NCI-H524 (cell line): ENCODE measurements at places on chromosomes 1 and 21.
A peak's percentile ranks its signal among the peaks of the same experiment; 100 is the strongest.

DNA sequence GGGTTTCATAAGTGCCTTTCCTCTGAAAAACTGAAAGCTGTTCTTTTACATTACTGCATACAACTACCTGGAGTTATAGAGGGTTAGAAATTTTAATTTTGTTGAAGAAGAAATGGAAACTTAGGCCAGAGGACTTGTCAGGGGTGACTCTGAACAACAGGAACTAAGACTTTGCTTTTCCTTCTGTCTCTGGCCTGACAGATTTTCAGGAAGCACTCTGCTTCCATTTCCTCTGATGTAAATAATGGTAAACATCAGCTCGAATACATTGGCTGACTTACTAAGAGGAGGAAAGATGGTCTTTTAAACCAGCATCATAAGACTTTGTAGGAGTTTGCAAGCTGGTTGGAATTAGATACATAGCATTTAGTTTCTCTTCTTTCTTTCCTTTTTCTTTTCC, 27.1 kb upstream of the PLEKHM2 start:
- DNase-seq, result no peak

DNA sequence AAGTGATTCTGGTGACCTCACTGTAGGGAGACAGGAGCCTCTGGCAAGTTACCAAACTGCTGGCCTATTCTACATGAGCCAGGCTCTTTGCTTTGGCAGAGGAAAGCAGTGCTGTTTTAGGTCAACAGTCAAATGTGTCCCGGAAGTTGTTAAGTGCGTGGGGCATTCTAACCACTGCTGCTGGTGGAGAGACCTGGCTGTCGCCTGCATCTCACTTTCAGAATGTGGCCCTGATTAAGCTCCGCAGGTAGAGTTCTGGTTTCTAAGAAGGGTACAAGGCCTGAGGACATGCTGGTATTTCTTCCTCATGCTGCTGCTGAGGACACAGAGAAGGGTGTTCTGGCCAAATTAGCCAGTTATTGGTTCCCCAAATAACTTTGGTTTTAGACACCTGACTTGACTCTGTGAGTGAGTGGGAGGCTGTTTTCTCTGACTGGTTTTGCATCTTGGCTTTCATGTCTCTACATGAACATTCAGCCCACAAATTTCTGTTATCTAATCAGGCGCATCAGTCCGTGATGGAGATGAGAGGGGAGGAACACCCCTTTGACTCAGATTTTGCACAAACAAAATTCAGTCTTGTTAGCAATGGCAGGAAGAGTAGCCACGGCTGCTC, 120.8 kb downstream of the LMO4 start:
- DNase-seq, result no peak

DNA sequence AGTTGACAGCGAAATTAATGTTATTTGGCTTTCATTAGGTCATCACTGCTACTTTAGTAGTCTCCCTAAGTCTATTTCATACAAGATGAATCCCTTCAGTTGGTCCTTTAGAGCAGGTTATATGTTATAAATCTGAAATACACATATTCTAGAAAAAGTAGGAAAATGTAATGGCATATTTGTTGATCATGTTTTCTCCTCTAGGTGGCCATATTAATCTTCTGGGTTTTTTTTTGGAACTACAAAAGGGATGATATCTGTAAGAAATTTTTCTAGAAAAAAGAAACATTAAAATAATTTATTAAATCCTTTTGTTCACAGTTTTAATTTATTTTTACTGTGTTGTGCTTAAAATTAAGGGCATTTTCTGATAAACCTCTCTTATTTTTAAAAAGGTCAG, 87.9 kb downstream of the SYT14 start:
- DNase-seq, result no peak

DNA sequence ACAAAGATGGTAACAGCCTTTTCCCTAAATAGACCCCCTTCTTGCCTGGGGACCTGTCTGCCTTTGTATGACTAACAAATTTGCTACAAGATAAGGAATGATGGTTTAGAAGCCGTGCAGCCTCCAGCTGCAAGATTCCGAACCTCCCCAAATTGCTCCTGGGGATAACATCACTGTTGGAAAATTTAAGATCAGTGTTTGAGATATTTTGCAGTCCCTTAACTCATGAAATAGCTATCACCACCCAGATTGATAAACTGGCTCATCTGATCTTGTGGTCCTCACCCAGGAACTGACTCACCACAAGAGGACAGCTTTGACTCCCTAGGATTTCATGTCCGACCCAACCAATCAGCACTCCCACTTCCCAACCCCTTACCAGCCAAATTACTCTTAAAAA, 254.7 kb downstream of the USH2A start:
- no peak for DNase-seq

DNA sequence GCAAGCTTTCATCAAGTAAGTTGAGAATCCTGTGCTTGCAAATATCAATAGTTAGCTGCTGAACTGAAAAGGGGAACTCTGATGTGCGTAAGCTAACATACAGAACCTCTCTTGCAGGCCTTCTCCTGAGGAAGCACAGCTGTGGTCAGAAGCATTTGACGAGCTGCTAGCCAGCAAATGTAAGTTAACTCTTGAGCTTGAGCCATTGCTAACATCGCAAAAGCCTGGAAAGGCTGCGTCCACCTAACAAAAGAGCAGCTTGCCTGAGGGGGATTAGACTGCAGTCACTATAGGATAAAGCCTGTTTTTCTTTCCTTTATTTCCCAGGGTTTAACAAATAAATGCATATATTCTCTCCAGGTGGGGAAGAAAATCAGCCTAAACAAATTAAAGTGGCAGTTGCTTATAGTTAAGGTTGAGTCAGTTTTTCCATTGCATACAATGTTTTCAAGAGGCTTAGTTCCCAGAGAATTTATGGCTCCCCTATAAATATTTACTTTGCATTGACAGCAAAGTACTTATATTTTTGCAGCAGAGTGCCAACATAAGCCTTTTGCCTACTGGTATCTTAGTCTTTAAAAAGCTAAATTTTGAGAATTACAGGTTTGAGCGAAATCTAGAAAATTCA, 1.5 kb downstream of the RGS2 start:
- no peak for DNase-seq

- DNase-seq, result no peak
Measured at GRCh38 chr1:228810878-228811711, 75.8 kb downstream of the RHOU start.

DNA sequence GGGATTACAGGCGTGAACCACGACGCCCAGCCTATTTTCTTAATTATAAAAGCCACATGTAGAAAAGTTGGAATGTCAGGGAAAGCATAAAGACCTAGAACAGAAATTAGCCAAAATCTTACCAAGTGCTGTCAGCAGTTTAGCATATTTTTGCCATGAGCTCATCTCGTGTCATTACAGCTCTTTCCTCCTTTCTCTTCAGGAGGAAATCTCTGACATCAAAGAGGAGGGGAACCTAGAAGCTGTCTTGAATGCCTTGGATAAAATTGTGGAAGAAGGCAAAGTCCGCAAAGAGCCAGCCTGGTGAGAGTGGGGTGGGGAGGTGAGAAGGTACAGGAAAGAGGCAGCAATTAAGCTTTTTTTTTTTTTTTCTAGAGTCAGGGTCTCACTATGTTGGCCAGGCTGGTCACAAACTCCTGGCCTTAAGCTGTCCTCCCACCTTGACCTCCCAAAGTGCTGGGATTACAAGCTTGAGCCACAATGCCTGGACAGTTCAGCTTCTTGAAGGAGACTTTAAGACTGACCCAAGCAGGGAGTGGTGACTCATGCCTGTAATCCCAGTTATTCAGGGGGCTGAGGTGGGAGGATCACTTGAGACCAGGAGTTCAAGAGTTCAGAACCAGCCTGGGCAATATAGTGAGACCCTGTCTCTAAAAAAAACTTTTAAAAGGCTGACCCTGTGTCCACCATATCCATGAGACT, 8.4 kb upstream of the BGLAP start:
- no peak for DNase-seq

- DNase-seq, result peak; percentile 77
Measured at GRCh38 chr1:6108937-6109614, 63.4 kb downstream of the KCNAB2 start.
